ENCODE measurements at places on chromosomes 1 and 21.
A peak's percentile ranks its signal among the peaks of the same experiment; 100 is the strongest.

GRCh38 chr1:23922321-23922943 lies 9.3 kb upstream of the CNR2 start:
- DNase-seq = no peak

- no peak for DNase-seq
Observed at GRCh38 chr1:65758128-65758527, 34.6 kb upstream of the PDE4B start.

- DNase-seq = no peak
Observed at GRCh38 chr1:30930631-30931173, 22.1 kb upstream of the SDC3 start.

DNA sequence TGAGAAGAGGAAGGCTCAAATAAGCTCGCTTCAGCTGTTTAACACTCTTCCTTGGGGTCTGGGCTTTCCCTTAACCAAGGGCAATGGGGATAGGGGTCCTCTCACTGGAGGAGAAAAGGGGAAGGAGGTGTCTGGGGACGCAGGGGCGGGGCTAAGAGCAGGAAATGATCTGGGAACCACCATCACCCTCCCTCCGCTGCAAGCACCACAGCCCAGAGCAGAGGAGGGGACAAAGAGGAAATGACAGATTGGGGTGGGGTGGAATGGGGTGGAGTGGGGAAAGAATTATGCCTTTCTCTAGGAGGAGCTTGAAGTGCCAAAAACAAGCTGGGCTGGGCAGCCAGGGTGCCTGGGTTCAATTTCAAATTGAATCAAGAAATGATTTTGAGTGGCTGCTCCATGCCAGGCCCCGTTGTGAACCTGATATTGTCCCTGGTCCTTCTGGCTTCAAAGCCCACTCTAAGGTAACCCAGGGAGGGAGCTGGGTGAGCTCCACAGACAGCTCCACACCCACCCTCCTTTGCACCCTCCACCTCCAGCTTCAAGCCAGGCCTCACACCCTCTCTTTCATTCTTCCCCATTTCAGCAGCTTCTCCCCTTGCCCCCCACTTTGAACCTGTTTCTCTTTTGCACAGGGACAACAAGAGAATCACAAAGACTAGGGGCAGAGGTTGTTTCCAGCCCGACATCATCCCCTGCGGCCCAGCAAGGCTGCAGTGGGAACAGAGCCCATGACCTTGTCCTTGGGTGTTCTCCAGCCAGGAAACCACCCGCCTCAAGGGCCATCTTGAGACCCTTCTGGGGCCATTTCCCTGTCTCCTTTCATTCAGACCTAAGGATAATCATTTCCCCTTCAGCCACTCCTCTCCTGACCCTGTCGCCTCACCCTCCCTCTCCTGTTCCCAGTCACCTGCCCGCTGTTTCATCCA lies 1.1 kb downstream of the ARHGAP30 start:
- DNase-seq = no peak

DNA sequence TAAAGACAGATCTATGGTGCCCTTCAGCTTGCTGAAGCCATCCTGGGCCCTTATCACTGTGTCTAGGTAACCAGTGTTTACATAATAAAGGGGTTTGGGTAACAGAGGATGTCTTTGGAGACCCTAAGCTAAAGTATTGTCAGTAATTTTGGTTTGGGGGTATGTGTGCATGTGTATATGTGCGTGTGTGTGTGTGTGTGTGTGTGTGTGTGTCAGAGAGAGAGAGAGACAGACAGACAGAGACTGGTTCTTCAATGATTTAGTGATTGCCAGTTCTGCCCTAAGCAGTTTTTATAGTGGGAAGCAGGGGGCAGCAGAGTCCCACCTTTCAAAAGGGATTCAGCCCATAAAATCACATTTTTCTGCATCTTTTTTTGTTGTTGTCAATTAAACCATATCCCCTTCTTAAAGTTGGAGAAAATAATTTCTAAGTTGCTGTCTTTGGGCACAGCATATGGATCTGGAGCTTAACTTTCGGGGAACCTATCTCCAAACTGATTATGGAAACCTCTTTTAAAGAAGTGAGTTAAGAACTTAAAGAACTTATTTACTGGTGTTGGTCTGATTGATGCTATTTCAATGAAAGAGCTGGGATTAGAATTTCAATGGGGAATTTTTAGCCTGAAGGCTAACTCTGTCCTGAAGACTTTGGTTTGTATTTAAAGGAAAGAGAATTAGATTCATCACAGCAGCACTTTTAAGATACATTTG lies 51.1 kb downstream of the ZNF326 start:
- DNase-seq = peak; percentile 70

GRCh38 chr1:111633736-111634247 lies 14.2 kb downstream of the RAP1A start:
- DNase-seq = no peak

DNA sequence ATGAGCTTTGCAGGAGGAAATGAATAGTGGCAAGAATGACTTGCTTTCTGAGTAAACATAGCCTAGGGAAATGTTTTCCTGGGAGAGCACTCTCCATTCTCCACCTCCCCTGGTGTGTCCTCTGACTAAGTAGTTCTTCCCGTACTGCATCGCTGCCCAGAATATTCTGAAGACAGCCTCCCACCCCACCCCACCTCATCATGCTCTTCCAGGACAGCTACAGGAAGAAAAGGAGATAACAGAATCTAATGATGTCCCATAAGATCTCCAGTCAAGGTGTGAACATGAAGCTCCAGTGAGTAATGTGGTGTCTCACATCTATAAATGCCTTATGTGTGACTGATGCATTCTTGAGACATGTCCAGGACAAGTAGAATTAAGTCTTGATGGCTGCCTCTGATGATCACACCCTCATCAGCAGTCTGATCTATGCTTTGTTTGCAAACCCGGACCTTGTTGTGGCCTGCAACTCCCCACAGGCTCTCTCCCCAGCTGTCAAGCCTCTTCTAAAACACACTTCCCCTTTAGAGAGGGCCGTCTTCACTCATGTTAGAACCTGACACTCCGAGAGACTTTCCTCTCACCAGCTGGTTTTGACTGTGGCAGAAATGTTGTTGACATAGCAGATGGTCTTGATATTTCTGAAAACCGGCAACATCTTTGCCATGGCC lies 183.0 kb downstream of the CYYR1 start:
- no peak for DNase-seq

- DNase-seq = no peak
Observed at GRCh38 chr1:33686551-33686950, 177.3 kb upstream of the HMGB4 start.

DNA sequence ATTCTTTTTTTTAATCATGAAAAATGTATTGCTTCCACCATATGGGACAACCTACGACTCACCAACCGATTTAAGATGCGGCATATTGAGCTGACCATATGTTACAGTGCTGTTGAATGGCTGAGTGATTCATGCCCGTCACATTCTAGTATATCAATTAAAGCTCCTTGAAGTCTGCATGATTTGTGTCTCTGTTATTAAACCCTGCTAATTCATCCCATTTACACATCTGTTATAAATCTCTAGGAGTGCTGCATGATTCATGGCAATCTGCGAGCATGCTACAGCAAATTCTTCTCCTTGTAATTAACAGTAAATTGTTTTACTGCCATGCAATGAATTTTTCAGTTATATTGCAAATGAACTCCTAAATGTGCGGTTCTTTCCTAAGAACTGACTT lies 239.8 kb downstream of the USH2A start:
- DNase-seq = no peak

- DNase-seq = no peak
Observed at GRCh38 chr1:87044424-87044823, 130.0 kb downstream of the HS2ST1 start.

GRCh38 chr1:27559466-27560030 lies 44.4 kb downstream of the AHDC1 start:
- no peak for DNase-seq

DNA sequence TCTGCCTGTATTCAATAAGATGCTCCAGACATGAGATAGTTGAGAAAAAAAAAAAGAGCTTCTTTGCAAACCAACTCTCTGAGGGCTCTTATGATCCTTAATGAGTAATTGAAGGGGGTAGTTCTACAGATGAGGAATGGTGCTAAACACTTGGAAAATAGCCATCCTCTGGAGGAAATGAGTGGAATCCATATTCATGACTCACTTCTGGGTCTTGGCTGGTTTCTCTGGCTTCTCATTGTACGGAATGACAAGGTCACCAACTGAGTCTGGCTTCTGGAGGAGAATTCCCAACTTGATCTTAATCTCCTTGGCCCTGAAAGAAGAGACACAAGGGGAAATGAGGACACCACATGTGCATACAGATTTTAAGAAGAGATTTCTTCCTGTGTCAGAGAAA lies 34.7 kb downstream of the RGS5 start:
- DNase-seq = peak; percentile 81

GRCh38 chr1:6163973-6164617 lies 16.0 kb downstream of the CHD5 start:
- no peak for DNase-seq

GRCh38 chr1:63023171-63023570 lies 239.2 kb downstream of the ATG4C start:
- DNase-seq = no peak

DNA sequence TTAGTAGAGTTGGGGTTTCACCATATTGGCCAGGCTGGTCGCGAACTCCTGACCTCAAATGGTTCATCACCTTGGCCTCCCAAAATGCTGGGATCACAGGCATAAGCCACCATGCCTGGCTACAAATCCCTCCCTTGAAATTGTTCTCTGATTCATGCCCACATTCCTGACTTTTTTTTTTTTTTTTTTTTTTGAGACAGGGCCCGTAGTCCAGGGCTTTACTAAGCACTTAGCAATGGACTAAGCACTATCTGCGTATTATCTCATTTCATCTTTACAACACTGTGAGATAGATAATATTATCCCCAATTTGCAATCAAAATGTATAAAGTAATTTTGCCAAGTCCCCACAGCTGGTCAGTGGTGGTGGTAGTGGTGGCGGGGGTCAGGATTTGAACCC lies 58.9 kb downstream of the VWA5B1 start:
- DNase-seq = no peak

DNA sequence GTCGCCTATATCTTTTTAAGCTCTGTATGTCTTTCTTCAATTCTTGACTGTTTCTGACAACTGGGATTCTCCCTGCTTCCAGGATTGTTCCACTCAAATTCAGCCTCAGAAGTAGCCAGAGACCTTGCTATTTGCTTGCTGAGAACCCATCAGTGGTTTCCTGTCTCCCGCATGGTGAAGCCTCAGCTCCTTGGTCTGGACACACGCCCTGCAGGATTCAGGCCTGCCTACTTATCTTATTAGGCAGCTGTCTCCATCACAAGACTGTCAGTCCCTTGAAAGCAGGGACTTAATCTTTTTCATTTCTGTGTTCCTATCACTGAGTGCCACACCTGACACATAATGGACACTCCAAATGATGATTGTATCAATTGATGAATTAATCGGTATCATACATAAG lies 175.3 kb downstream of the PLPP3 start:
- DNase-seq = no peak
